ENCODE measurements at places on chromosomes 11 and 22.
A peak's percentile ranks its signal among the peaks of the same experiment; 100 is the strongest.

GRCh38 chr11:130448416-130449309 lies at the start of gene ADAMTS15:
Gene ADAMTS15 (plus strand): TSS chr11:130448645. CDS start chr11:130448974, 329 bp downstream.
- peak within 1 kb of the TSS; percentile 76 for H3K27ac ChIP-seq
- peaks cover 26% of the 10 kb centered on the region for H3K4me1 ChIP-seq
- H3K36me3 ChIP-seq = no peaks in the 10 kb centered on the region
- H3K27me3 ChIP-seq = peaks cover 11% of the 10 kb centered on the region

DNA sequence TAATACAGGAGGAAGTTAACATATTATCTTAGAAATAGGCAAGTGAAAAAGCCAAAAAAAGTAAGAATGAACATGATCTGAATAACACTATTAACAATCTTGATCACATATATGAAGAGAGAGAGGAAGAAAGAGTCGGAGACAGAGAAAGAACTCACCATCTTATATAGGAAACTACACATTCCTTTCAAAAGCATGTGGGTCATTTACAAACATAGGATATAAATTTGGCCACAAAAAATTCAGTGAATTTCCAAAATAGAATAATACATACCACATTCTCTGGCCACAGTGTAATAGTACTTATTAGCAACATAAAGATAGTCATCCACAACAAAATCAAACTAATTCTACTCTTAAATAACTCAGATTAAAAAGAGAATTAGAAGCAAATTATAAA lies 50.9 kb upstream of the ME3 start:
- no peak overlapping the region for H3K27ac ChIP-seq
- H3K4me3 ChIP-seq = no peak overlapping the region
- no peaks in the 10 kb centered on the region for H3K36me3 ChIP-seq
- H3K4me1 ChIP-seq = no peaks in the 10 kb centered on the region

DNA sequence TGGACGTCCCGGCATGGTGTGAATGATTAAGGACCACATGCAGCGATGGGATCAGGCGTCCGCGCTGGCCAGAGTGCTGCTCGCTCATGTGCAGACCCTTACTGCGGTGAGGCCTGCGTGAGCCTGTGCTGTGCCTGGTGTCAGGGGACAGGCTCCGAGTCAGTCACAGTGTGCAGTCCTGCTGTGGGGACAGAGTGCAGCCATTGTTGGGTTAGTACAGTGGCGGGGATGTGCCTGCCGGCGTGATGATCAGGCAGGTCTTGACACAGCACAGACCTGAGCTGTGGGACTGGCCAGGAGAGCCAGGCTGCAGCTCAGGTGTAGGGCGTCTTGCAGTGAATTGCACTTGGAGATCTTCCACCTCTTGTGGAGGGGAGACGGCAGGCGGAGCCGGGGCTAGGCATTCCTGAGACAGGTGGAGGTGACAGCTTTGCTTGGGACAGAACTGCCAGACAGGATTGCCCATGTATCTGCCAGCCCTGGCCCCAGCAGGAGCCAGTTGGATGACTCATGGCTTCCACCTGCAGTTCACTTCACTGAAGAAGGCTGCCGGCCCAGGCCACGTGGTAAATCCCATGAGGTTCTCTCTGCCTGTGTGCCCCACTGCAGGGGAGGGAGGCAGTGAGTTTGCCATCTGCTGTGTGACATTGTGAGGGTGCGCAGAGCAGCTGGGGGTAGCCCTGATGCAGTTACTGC lies 17.3 kb downstream of the TRMU start:
- peaks cover 100% of the 10 kb centered on the region for H3K36me3 ChIP-seq
- peaks cover 9% of the 10 kb centered on the region for H3K4me1 ChIP-seq
- H3K27ac ChIP-seq = peak overlapping the region; percentile 25
- H3K4me3 ChIP-seq = no peak overlapping the region
- no peaks in the 10 kb centered on the region for H3K27me3 ChIP-seq
- DNase-seq = no peak

DNA sequence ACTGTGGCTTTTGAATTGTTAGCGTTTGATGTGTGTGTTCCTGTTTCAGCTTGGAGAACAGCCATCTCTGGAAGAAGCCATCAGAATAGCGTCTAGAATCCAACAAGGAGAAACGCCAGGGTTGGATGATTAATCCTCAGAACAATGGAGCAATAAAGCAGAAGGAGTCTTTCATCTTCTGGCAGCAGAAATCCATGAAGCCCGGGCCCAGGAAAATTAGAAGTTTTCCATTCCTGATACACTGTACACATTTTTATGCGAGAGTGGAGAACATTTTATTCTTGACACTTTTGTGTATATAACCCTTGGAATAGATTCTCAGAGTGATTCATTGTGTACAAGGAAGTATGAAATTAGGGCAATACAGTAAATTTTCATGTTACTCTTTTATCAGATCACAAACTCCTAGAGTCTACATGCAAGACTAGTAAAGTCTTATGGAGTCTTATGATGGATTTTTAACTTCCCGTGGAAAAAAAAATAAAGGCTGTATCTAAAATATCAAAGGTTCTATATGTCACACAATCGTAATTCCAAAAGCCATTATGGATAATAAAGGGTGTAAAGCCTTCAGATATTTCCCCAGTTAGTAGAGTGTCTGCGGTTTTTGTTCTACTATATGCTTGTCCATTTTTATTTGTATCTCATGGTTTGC lies 45.9 kb upstream of the WEE1 start:
- H3K27ac ChIP-seq = peak overlapping the region; percentile 65
- no peak for DNase-seq
- H3K4me3 ChIP-seq = no peak overlapping the region
- peaks cover 18% of the 10 kb centered on the region for H3K4me1 ChIP-seq
- H3K36me3 ChIP-seq = peaks cover 12% of the 10 kb centered on the region
- no peaks in the 10 kb centered on the region for H3K27me3 ChIP-seq

GRCh38 chr11:78835646-78836045 lies 261.0 kb upstream of the NARS2 start:
- H3K27ac ChIP-seq = no peak overlapping the region
- DNase-seq = no peak
- no peak overlapping the region for H3K4me3 ChIP-seq
- H3K27me3 ChIP-seq = no peaks in the 10 kb centered on the region
- H3K36me3 ChIP-seq = no peaks in the 10 kb centered on the region

DNA sequence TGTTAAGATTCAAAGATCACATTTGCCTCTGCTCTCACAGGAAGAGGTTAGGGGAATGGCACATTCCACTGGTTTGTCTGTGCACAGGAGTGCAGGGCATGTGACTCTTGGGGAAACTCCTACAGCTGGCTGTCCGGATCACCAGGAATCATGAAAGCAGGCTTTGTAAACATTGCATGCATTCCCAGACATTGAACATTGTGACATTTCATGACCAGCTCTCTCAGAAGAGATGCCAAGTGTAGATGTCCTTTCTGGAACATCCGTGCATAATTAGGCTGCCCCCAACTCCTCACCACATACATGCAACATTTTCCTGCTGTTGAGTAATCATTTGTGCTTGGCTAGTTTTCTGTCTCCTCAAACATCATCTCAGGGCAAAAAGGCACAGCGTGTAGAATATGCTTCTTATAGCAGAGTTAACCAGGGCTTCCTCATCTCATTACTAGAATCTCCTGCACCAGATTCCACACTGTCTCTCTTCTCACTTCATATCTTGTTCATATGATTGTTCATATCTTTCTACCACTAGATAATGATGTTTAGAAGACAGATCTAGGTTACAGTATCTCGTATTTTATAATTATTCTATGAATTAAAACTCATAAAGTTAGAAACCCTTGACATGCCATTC lies 694.7 kb downstream of the NTM start:
- no peak overlapping the region for H3K4me3 ChIP-seq
- H3K36me3 ChIP-seq = no peaks in the 10 kb centered on the region
- no peaks in the 10 kb centered on the region for H3K27me3 ChIP-seq
- H3K27ac ChIP-seq = no peak overlapping the region
- no peak for DNase-seq

- H3K4me3 ChIP-seq = no peak overlapping the region
- peaks cover 51% of the 10 kb centered on the region for H3K27me3 ChIP-seq
- no peak overlapping the region for H3K27ac ChIP-seq
- H3K4me1 ChIP-seq = no peaks in the 10 kb centered on the region
- no peak for DNase-seq
Observed at GRCh38 chr22:47715866-47716578, 953.6 kb downstream of the TBC1D22A start.

- no peaks in the 10 kb centered on the region for H3K27me3 ChIP-seq
- peaks cover 76% of the 10 kb centered on the region for H3K36me3 ChIP-seq
- H3K4me3 ChIP-seq = no peak overlapping the region
- DNase-seq = no peak
- H3K27ac ChIP-seq = no peak overlapping the region
Observed at GRCh38 chr22:20585639-20586402, 78.4 kb downstream of the MED15 start.

DNA sequence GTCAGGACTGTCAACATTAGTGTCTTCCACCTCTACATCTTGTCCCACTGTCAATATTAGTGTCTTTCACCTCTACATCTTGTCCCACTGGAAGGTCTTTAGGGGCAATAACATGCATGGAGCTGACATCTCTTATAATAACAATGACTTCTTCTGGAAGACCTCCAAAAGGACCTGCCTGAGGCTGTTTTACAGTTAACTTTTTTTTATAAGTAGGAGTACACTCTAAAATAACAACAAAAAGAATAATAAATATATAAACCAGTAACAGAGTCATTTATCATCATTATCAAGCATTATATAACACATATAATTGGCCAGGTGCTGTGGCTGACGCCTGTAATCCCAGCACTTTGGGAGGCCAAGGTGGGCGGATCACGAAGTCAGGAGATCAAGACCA lies 57.5 kb downstream of the PAK1 start:
- DNase-seq = no peak
- no peak overlapping the region for H3K4me3 ChIP-seq
- no peaks in the 10 kb centered on the region for H3K27me3 ChIP-seq
- H3K36me3 ChIP-seq = no peaks in the 10 kb centered on the region
- no peak overlapping the region for H3K27ac ChIP-seq

DNA sequence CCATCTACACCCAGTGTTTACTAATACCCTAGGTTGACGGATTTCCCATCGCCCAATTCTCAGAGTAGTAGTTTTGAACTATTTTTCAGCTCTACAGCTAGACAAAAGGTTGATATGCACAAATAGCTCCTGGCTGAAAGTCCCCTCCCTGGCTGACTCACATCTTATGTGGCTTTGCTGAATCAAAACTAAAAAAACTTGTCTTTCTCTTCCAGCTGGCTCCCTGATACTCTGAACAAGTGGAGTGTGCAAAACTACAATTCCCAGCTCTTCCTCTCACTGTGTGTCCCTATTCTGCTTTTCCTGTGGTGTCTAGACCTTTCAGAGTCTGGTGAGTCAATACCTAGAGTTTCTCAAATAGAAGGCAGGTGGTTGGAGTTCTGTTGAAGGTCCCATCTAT lies 12.7 kb upstream of the LARGE1 start:
- DNase-seq = no peak
- no peak overlapping the region for H3K4me3 ChIP-seq
- H3K4me1 ChIP-seq = no peaks in the 10 kb centered on the region

DNA sequence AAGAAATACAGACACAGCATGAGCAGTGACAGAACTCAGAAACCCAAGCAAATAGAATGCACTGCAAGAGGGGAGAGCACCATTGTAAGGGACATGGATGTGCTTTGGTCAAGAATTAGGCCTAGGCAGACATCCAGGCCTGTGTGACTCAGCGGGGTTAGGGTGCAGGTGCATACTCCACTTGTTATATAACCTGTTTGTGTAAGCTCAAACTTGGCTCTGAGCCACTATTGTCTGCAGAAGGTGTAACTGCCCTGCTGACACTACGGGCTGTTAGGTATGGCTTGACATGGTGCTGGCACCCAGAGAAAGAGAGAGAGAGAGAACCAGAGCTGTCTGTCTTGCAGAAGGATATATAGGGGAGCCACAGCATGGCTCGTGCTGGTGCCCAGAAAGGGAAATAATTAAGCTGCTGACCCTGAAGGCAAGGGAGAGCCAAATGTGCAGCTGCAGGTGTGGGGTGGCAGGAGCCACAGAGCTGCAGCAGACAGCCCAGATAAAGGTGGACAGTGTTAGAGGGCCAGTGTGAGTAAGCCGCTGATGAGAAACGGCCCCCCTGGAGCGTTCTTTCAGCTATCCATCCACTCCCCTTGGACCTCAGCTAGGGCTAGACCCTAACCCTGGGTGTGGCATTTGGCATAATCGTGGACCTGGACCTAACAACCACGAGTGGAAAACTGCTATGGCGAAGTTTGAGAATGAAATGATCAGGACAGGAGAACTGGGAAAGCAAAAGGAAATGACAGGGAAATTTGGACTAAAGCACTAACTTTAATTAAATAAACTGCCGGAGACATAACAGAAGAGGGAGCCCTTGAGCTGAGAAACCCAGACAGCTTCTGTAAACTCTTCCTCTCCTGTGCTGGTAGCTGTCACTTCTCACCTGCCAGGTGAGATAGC lies 253.0 kb upstream of the CCDC179 start:
- no peak overlapping the region for H3K4me3 ChIP-seq
- H3K27ac ChIP-seq = no peak overlapping the region
- H3K4me1 ChIP-seq = peaks cover 8% of the 10 kb centered on the region

DNA sequence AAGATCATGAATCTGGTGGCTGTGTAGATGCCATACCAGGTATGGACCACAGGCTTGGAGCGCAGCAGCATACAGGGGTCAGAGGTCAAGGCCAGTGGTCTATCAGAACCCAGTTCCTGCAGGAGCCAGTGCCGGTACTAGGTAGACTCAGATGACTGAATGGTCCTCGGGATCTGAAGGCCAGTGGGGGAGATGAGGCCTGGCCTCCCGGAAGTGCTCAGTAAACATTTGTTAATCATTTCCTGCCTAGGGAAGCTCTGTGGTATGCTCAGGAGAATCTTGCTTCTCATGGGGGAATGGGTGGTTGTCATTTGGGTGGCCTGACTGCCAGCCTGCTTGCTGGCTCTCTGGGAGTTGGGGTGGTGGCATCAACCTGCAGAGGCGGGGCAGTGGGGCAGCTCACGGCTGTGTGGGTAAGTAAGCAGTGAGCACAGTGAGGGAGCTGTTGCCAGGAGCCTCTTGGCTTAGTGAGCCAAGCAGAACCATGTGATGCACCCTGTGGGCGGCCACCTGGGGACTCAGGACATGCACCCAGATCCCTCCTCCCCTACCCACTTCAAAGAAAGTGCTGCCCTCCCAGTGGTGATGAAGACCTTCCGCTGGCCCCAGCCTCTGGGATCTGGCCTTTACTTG lies 33.0 kb downstream of the PTPRJ start:
- no peaks in the 10 kb centered on the region for H3K27me3 ChIP-seq
- peak; percentile 39 for DNase-seq
- H3K27ac ChIP-seq = peak overlapping the region; percentile 49

- DNase-seq = no peak
- H3K27ac ChIP-seq = no peak overlapping the region
- H3K4me3 ChIP-seq = no peak overlapping the region
- peaks cover 96% of the 10 kb centered on the region for H3K4me1 ChIP-seq
- no peaks in the 10 kb centered on the region for H3K36me3 ChIP-seq
- no peaks in the 10 kb centered on the region for H3K27me3 ChIP-seq
Observed at GRCh38 chr11:1531449-1532013, 40.5 kb downstream of the DUSP8 start.

- no peaks in the 10 kb centered on the region for H3K36me3 ChIP-seq
- DNase-seq = no peak
- H3K27me3 ChIP-seq = no peaks in the 10 kb centered on the region
- no peaks in the 10 kb centered on the region for H3K4me1 ChIP-seq
- H3K27ac ChIP-seq = no peak overlapping the region
- H3K4me3 ChIP-seq = no peak overlapping the region
Observed at GRCh38 chr11:40975076-40975475, 484.4 kb downstream of the LRRC4C start.
